ENCODE measurements at places on chromosomes 5 and 9.
A peak's percentile ranks its signal among the peaks of the same experiment; 100 is the strongest.

- DNase-seq = no peak
Measured at GRCh38 chr5:38672059-38672788, 115.8 kb upstream of the LIFR start.

DNA sequence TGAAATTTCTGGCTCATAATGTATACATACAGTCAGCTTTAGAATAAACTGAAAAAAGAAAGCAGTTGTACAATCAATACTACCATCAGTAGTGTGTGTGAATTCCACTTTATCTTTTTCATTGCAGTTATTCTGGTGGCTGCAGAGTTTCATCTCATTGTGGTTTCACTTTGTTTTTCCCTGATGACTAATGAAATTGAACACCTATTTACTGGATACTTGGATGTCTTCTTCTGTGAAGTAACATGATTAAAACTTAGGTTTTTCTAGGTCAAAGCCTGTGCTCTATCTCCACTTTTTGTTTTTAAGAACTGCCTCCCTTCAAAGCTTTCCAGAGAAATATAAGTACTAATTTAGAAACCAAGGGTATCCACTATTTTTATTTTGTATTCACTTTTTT is 174.3 kb downstream of the TRPM3 start:
- no peak for DNase-seq

GRCh38 chr9:107948601-107949000 is 459.0 kb upstream of the KLF4 start:
- DNase-seq = no peak

DNA sequence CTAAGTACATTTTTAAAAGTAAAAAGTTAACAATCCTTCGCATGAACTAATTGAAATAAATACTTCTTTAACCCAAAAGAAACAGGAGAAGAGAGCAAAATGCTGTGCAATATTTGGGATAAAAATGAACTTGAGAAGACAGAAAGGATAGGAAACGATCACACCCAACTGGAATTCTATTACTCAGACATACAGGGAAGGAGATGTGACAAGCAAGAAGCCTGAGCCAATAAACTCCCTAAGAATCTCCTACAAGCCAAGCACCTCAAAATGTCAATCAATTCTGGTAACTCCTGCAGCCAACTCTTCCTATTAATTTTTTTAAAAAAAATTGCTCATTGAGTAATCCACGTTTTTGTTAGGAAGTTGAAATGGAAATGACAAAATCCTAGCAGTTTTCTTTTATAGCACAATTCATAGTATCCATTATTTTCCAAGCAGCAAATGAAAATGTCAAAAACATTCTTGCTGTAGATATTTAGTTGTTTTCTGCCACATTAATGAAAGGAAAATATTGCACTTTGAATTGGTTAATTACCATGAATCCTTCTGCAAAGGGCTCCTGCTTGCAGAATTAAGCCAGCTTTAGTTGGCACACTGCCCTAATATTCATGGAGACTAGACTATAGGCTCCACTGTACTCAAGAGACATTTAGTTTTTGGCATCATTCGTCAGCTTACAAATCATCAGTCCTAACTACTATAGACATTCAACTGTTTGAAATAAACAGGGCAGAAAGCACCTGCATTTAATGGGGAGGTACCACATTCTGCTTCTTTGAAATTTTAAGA is 89.0 kb downstream of the RFX3 start:
- no peak for DNase-seq

GRCh38 chr5:142106061-142106460 is 2.5 kb upstream of the NDFIP1 start:
- DNase-seq = no peak

DNA sequence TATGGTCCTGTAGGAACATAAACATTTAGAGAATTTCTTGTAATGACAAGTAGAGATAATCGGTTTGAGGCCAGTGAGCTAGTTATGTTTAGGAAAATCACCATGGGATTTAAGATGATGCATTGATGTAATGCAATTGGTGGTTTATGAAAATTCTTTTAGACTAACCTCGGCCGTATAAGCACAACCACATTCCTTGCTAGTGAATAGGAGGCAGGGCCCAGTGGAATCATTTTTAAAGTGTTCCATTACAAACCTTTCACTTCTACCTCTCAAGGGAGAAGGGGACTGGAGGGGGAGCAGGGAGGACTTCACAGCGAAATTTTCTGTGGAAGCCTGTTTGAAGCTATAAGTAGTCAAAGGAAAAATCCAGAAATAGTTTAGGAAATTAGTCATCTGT is 71.8 kb upstream of the NFIL3 start:
- DNase-seq = no peak

DNA sequence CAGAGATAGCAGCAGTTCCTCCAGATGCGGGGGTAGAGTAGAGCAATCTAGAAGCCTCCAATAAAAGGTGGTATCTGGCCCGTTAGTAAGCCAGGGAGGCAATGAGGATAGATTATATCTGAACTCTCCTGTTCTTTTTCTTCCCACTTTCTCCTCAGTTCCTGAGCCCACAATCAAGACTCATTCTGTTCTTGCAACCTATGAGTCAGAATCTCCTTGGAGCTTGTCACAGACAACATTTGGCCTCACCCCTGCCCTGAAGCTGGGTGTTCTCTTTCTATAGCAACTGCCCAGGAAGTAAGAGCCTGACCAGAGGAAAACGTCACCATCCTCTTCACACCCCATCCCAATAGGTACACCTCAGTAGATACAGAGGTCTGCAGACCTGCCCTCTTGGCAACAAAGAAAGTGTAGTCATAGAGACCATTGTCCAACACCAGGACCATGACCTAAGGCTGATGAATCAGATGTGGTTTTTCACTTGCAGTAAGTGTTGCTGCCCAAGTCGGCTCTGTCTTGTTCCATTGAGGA is 76.3 kb upstream of the PCA3 start:
- no peak for DNase-seq

GRCh38 chr5:171770153-171770552 is 15.5 kb upstream of the SMIM23 start:
- no peak for DNase-seq

DNA sequence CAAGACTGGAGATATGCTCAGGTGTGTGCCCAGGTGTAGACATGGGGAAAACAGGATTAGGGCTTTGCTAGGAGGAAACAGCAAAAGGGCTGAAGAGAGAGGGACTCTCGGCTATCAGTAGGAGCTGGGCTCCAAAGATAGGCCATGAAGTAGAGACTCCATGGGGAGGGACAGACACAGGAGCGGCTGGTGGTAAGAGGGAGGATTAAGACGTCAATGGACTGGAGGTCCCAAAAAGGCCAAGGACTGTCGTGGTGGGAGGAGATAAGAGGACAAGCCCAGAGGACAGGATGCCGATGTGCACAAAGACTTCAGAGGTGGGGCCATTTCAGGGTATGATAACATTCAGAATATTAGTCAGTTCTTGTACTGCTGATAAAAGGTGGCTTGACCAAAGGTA is 93.1 kb downstream of the SAXO1 start:
- no peak for DNase-seq

DNA sequence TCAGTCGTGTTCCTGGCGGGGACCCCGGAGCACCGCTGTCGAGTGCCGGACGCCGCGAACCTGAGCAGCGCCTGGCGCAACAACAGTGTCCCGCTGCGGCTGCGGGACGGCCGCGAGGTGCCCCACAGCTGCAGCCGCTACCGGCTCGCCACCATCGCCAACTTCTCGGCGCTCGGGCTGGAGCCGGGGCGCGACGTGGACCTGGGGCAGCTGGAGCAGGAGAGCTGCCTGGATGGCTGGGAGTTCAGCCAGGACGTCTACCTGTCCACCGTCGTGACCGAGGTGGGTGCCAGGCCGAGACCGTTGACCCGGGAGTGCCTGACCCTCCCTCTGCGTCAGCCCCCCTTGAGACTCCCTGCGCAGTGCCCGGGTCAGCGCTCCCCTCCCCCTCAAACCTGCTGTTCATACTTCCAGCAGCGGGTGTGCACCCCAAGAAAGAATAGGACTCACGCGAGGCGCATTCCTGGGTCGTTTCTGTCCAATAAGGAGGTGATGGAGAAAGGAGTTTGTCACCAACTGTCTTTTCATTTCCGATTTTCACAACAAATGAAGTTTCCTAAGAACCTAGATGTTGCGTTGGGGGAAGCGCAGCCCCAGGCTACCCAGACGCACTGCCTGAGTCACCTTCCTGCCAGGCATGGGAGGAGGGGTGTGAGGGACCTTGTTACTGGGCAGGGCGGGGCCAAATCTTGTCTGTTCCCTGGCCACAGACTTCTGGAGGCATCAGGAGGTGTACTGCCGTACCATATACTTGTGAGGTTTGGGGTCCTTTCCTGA is 722 bp downstream of the SLC22A4 start:
- peak; percentile 92 for DNase-seq

DNA sequence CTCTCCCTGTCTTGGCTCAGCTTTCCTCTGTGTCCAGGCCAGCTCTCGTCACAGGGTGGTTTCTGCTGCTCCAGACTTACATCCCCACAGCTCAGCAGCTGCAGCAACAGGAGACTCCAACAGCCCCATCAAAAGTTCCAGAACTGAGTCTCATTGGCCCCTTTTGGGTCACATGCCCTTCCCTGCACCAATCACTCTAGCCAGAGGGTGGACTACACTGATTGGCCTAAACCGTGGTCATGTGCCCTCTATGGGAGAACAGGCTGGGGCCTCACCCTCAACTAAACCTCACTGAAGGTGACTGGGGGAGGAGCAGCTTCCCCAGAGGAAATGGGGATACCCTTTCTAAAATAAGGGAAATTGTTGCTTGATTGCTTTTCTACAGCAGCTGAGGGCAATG is 44.4 kb upstream of the CPLX2 start:
- DNase-seq = no peak

- no peak for DNase-seq
Measured at GRCh38 chr9:35415402-35416097, 74.4 kb upstream of the RUSC2 start.

DNA sequence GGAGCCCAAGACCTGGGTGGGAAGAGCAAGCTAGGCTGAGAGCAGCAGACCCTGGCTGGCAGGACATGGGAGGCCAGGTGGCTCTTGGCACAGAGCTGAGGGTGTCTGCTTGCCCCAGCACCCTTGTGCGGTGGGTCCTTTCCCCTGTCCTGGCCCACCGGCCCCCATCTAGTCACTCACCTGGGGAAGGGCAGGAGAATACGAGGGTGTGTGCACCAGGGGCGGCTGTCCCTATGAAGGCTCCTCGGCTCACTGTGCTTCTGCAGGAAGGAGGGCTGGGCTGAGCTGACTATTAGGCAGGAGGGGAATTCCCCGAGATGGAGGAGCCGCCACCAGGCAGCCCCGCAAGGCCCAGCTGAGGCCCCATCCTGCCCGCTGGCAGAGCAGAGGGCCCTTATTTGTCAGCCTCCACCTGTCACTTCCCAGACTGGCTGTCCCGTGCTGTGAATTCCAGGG is 6.1 kb upstream of the TNIP1 start:
- DNase-seq = peak; percentile 83

- DNase-seq = no peak
Measured at GRCh38 chr9:121824651-121825030, 173.2 kb downstream of the DAB2IP start.

Data from stimulated activated CD4-positive, alpha-beta T cell treated with anti-CD3 and anti-CD28 coated beads, Interleukin-15, amount 100 ng/mL, for 24 hours (primary cell).